MV-4-11 (cell line): ENCODE measurements at places on chromosomes 6 and 20.

DNA sequence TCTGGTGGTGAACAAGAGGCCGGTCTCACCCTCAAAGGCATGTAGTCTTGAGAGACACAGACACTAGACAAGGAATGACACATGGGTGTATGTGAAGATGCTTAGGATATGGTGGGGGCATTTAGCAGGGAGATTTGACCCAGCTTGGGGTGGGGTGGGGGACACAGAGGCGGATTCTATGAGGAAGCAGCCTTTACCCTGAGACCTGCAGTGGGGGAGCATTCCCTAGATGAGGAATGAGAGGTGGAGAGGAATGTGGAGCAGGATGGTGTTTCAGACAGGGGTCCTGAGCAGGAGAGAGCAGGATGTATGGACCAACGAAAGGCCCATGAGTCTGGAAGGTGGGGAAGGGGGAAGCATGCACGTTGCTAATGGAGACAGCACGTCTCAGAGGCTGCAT lies 57.8 kb downstream of the PHACTR3 start:
- DNase-seq = no peak

DNA sequence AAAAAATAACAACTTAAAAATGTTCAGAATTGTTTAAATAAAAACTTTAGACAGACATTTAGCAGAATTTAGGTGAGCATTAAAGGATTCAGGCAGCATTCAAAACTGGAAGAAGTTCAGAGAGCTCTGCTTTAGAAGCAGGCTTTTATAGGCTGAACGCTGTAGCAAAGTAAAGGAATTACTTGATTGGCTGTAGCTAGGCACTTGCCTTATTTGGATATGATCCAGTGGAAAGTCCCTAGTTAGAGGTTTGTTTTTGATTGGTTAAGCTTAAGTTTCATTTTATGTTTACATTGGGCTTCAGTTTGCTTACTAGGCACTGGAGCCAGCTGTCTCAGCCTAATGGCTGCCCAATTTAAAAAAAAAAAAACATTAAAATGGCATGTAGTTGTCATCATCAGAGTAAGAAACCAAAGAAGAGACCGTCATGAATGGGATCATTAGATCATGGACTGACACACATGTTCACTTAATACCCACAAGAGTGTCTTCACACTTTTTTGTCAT lies 65.1 kb downstream of the CBFA2T2 start:
- DNase-seq = peak; percentile 53

GRCh38 chr6:65461121-65461520 lies 245.9 kb downstream of the EYS start:
- no peak for DNase-seq

DNA sequence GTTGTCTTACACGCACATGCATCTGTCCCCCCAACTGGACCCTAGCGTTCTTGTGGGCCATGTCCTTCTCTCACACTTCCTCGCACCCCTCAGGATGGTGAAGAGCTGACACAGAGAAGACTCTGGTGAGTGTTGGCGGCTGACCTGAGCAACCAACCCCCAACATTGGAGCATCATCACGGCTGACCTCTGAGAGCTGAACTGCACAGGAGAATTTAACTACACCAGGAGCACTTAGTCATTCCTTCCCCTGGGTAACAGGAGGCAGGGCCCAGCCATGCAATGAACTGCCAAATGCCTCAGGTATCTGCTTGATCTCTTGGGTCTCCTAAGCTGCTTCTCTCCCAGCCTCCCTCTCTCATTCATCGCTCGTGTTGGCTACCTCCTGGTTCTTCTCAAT lies 88.5 kb downstream of the PSMG4 start:
- no peak for DNase-seq

DNA sequence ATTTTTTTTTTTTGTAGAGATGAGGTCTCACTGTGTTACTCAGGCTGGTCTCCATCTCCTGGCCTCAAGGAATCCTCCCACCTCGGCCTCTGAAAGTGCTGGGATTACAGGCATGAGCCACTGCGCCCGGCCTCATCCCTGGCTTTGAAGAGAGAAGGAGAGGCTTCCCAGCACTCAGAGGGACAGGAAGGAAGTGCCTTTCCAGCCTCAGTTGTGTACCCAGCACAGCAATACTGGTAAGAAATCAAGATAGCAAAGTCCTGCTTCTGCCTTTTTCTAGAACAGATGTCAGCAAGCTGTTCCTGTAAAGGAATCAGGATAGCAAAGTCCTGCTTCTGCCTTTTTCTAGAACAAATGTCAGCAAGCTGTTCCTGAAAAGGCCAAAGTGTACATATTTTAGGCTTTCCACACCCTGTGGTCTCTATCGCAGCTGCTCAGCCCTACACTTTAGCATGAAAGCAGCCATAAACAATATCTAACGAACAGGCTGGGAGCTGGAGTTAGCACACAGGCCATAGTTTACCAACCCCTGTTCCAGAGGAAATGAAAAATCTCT lies 6.3 kb upstream of the PLTP start:
- DNase-seq = peak; percentile 81

- no peak for DNase-seq
Measured at GRCh38 chr20:16209951-16210361, 363.3 kb downstream of the KIF16B start.

GRCh38 chr20:54292185-54292584 lies 84.3 kb downstream of the PFDN4 start:
- peak; percentile 17 for DNase-seq
